ENCODE measurements at places on chromosomes 11 and 22. TPM values are rescaled to one million over a fixed set of nuclear protein-coding genes. Genes with fewer than 3 reads are reported as not detected.

The MPPED2 gene
- total RNA-seq = not detected

GRCh38 chr22:47161631-47162030 is 399.2 kb downstream of the TBC1D22A start:
- peaks cover 3% of the 10 kb centered on the region for H3K4me1 ChIP-seq
- DNase-seq = no peak
- no peaks in the 10 kb centered on the region for H3K27me3 ChIP-seq
- peaks cover 2% of the 10 kb centered on the region for H3K36me3 ChIP-seq

GRCh38 chr22:50546326-50547262 is 895 bp downstream of the KLHDC7B start:
- no peak overlapping the region for H3K27ac ChIP-seq
- H3K4me3 ChIP-seq = no peak overlapping the region
- peak; percentile 84 for DNase-seq
- H3K27me3 ChIP-seq = no peaks in the 10 kb centered on the region
- no peaks in the 10 kb centered on the region for H3K36me3 ChIP-seq

DNA sequence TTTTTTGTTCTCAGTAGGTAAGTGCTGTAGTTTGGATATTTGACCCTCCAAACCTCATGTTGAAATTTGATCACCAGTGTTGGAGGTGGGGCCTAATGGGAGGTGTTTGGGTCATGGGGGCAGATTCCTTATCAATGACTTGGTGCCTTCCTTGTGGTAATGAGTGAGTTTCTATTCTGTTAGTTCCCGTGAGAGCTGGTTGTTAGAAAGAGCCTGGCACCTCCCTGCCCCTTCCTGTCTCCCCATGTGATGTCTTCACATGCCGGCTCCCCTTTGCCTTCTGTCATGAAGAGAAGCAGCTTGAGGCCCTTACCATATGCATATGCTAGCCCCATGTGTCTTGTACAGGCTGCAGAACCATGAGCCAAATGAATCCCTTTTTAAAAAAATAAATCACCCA is 138.3 kb downstream of the TMEM135 start:
- H3K27me3 ChIP-seq = no peaks in the 10 kb centered on the region
- H3K27ac ChIP-seq = no peak overlapping the region

- no peaks in the 10 kb centered on the region for H3K27me3 ChIP-seq
- peaks cover 19% of the 10 kb centered on the region for H3K36me3 ChIP-seq
These were observed 116.6 kb upstream of the NARS2 start for GRCh38 chr11:78691215-78691614.
